ENCODE measurements at places on chromosomes 6 and 20.

DNA sequence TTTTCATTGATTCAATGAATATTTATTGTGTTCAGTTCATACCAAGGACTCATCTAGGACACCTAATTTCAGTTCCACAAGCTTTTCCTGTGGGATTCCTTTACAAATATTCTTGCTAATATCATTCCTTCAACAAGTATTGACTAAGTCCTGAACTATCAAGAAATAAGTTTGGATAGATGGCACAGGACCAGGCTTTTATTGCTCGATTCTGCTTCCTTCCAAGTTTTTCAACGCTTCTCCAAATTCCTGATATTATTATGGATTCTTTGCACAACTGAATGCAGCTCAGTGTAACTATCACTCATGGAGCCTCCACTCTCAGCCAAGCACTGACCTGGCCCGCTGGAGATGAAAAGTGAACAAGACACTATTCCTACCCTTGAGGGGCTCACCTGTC is 32.7 kb upstream of the COL21A1 start:
- DNase-seq, result no peak

GRCh38 chr6:56406276-56407269 is 159.2 kb upstream of the COL21A1 start:
- DNase-seq, result no peak

- no peak for DNase-seq
These were observed 43.9 kb upstream of the MDFI start for GRCh38 chr6:41594326-41594725.

DNA sequence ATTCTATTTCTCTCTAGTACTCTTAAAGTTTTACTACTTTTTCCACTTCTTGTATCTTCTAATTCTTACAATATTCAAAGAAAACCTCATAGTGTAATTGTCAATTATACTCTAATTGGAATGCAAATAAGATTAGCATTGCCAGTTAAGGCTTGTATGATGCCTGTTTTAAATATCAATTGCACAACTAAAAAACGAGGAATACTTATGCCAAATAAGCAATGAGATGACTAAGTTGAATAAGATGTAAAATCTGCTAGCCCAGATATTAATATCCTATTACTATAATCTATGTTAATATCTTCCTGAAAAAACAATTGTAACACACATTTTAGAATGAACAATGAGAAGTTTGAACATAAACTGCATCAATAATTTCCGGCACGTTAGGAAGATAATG is 13.3 kb upstream of the AKAP7 start:
- DNase-seq, result no peak

DNA sequence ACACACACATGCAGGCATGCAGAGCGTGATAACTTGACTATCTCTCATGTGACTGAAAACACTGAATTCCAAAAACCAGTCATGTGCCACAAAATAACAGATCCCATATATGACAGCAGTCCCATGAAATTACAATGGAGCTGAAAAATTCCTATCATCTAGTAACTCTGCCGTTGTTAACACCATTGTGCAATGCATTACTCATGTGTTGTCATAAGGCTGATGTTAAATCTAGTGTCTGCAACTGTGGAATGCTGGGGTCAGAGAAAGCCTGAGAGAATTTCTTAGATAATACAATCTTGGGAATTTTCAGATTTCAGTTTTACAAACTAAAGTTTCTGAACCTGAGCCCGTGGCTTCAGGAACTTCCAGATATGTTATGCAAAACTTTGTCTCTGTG is 70.2 kb downstream of the LYRM4 start:
- peak; percentile 90 for DNase-seq

DNA sequence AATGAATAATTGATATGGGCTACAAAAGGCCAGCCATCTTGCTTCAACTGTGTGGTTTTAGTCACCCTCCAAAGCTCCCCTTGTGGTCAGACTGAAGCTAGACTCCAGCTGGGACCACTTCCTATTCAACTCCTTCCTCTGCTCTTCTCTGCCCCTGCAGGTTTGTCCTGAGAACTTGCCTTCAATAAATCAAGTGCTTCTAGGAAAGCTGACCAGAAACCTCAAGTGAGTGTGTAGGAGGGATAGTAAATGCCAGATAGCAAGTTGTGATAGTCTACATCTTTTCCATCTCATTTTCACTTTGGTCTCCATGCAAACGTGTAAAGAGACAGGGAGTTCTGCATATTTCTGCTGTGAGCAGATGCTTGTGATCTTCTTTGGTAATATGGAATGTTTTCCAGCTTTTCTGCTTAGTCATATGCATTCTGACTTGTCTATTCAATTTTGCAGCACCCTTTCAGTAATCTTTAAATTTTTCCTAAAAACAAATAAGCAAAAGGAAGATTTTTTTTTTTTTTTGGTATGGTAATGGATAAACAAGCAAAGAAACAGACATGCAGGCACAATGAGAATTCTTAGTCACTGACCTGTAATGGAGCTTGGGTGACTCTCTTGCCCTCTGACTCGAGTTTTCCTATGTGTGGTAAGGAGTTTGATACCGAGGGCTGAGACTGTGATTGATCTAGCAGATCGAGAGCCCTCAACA is 201.3 kb upstream of the BTBD3 start:
- DNase-seq, result peak; percentile 6

GRCh38 chr20:11901127-11901526 is 16.6 kb upstream of the BTBD3 start:
- DNase-seq, result no peak

DNA sequence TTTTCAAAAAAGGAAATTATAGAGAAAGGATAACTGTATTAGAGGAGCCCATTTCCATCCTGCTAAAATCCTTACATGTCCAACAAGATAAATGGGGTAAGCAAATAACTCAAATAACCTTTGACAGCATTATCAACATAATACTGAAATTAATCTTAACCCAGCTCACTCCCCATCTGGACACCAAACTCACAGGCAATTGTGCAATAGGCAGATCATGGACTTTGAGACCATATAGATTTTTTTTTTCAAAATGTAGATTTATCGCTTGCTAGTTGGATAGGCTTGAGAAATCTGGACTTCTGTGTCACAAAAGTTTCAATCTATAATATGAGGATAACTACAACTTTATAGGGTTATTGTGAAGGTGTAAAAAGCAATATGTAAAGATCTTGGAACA is 134.4 kb upstream of the ASCC3 start:
- no peak for DNase-seq

- DNase-seq, result no peak
These were observed 21.2 kb downstream of the SYNDIG1 start for GRCh38 chr20:24490598-24490997.

DNA sequence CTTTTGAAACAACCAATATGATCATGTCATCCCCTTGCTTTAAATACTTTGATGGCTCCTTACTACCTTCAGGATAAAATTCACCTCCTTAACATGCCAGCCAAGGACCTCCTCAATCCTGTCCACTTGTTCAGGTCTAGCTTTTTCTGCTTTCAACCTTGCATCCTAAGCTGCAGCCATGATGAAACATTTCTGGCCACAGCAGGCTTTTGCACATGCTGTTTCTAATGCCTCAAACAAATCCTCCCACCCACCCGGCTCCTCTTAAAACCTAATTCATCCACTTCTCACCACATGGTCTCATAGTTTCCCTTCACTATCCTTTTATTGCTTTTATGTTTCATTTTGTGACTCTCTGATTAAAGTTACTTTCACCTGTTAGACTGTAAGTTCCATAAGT is 124.6 kb downstream of the MYB start:
- DNase-seq, result no peak

- no peak for DNase-seq
These were observed 58.0 kb downstream of the DOP1A start for GRCh38 chr6:83125425-83125824.

- no peak for DNase-seq
These were observed 105.5 kb downstream of the DHX35 start for GRCh38 chr20:39067526-39068216.

GRCh38 chr20:50885068-50885467 is 46.2 kb downstream of the ADNP start:
- no peak for DNase-seq

DNA sequence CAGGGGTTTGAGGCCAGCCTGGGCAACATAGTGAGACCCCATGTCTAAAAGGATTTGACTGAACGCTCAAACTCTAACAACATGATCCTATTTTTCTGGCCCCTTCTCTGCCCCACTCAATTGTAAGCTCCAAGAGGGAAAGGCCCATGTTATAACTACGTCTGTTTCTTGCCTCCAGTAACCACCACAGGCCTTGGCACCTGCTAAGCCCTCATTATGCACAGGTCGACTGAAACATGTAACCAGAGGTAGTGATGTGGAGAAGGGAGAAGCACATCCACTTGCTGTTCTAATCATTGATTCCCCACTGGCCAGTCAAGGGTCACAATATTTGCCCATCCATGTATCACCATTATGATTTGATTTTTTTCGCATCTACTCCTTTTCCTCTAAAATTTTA is 475.5 kb downstream of the KIF16B start:
- DNase-seq, result no peak

DNA sequence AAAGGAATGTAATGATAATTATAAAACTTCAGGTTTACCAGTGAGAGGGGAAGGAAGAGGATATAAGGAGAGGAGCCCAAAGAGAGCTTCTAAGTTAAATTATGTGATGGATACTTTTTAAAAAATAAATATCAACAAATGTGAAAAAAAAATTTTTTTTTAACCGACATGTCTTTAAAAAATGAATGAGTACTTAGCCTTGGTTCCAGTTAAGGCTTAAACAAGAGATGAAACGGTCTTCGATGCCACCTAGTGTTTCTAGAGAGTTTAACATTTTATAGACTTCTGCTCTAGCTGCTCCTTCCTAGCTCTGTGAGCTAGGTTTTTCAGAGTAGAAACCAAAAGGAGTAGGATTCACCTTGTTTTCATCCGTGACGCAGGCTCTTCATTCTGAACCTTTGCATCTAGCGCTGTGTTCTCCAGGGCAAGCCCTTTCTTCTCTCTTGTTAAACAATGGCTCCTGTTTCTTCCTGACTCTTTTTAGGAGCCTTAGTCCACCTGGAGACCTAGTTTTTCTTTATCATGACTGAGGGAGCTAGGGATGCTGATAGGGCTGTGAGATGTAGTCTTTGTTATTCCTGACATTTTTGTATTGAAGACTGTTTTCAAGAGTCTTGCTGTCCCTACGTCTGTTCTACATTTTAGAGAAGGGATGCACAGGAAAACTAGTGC is 42.4 kb upstream of the GNRH2 start:
- DNase-seq, result peak; percentile 76

GRCh38 chr6:74785236-74785635 is 420.6 kb downstream of the COL12A1 start:
- no peak for DNase-seq

- no peak for DNase-seq
These were observed 14.5 kb downstream of the BCL2L1 start for GRCh38 chr20:31707994-31708735.

DNA sequence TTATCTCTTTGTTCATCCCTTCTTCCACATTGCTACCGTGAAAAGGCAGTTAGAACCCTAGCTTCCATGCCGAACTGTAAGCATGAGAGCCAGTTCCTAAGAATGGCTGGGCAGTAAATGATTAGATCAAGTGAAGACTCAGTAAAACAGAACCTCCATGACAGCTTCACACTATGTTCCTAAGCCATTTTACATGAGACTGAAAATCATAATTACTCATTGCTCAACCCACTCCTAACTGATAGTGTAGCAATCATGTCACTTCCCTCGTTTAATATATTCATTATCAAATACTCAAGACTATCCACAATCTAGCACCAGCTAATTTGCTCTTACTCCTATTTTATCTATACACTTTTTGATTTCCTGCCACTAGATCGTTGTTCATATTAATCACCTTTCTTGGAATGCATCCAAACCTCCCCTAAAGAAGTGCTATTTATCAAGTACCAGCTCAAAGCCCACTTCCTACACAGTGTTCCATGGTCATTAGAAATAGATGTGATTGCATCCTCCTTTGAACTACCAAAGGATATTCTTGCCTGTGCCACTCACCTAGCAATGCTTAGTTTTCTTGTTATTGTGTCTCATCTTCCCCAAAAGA is 6.0 kb downstream of the TMEM30A start:
- no peak for DNase-seq

GRCh38 chr20:41317546-41318270 is at the start of gene ZHX3:
Gene ZHX3, minus strand, starts transcription at chr20:41317731. Its CDS starts 112,815 bp downstream, at chr20:41204916.
- DNase-seq, result peak; percentile 97

- DNase-seq, result no peak
These were observed 187.7 kb upstream of the MYLIP start for GRCh38 chr6:15941168-15941567.

DNA sequence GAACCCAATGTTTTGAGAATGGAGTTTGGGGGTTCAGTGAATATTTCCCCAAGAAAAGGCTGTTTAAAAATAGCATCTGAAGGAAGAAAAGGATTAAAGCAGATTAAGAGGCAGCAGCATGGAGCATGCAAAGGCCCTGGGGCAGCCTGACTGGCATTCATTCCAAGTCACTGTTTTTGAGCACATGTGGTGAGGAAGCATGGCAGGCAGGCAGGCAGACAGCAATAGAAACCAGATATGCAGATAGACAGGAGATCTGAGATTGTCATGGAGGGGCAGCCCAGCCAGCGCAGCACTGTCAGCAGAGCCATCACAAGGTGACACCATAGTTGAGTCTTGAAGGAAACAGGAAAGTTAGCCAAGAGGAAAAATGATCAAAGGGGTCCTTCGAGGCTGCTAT is 37.8 kb downstream of the SIRPA start:
- no peak for DNase-seq

- DNase-seq, result peak; percentile 33
These were observed 146.2 kb upstream of the SMLR1 start for GRCh38 chr6:130681028-130681427.

DNA sequence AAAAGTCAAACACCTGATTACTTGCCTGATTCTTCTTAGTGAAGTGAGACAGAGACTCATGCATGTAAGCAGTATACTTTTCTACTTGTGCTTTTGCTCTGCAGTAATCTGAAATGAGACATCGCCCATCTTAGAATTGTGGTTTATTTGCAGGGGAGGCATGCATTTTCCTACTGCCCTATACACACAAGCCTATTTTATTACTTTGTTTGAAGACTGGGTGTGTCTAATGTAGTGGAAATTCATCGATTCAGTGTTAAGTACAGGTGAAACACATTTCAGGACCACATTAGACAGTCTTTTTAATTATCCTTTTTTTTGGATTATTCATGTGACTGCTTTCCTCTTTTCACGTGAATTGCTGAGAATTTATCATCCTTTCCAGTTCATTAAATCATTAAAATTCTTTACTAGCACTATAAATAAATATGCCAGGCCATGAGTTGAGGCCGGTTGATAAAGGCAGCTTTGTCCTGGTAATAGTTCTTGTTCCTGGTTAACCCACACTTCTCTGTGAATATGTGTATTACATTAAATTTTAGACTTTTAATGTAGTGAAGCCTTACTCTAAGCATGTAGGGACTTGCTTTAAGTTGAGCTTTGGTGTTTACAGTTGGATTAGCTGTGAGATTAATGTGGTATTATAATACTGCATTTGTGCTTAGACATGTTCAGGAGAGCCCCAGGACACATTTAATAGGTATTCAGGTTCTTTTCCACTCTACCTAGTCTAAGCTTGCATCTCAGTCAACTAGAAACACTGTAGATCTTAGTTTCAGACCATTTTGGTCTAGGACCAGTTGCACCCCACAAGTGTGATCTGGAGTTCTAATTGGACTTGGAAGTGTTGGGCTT is 10.8 kb upstream of the BTBD3 start:
- DNase-seq, result no peak

Measured in lung microvascular endothelial cell (primary cell).